ENCODE measurements at places on chromosomes 2 and 18.

DNA sequence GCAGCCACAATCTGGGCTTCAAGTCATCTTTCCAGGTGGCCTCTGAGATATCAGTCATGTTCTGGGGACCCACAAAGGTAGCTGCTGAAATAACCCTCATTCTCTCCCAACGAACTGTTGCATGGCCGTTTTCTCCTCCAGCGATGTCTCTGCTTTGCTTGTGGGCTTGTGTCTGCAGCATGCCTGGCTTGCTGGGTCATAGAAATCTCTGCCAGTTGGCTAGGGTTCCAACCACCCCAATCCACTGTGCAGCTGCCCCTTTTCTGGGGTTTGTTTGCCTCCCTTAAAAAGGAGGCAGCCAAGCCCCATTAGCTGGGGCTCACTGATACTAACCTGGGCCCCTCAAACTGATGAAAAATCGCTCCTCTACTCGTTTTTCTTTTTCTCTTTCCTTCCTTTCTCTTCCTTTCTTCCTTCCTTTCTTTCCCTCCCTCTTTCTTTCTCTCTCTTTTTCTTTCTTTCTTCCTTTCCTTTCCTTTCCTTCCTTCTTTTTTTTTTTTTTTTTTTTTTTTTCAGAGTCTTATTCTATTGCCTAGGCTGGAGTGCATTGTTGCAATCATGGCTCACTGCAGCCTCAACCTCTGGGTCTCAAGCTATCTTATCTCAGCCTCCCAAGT, 680.0 kb downstream of the EPHA4 start:
- no peak for DNase-seq

- DNase-seq, result peak; percentile 3
Measured at GRCh38 chr2:10688921-10689807, 611 bp downstream of the NOL10 start.

GRCh38 chr2:157395811-157396210, 48.1 kb downstream of the CYTIP start:
- DNase-seq, result no peak

DNA sequence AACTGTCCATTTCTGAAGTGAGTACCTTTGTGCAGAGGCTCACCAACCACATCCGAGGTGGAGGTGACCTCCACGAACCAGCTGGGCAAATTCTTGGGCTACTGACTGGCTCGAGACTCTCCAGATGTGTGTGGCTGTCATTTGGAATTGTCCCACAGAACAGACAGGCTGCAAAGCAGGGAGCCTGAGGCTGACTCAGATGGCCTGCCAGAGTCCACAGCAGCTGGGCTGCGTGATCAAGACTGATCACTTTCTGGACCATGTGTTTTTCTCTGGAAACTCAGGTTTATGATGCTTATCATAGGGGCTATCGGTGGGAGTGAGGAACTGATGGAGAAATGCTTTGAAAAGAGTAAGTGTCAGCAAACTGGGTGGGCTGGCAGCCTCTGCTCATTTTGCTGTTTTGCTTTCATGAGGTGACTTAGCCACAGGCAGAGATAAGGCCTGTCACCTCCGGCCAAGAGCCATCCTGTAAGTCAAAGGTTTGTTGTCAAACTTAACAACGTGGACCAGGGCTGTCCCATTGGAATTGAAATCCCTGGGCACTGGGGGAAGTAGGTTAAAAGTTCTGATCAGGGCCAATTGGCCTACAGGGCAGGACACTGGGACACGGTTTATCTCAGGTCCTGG, 120.4 kb downstream of the LIPG start:
- no peak for DNase-seq

DNA sequence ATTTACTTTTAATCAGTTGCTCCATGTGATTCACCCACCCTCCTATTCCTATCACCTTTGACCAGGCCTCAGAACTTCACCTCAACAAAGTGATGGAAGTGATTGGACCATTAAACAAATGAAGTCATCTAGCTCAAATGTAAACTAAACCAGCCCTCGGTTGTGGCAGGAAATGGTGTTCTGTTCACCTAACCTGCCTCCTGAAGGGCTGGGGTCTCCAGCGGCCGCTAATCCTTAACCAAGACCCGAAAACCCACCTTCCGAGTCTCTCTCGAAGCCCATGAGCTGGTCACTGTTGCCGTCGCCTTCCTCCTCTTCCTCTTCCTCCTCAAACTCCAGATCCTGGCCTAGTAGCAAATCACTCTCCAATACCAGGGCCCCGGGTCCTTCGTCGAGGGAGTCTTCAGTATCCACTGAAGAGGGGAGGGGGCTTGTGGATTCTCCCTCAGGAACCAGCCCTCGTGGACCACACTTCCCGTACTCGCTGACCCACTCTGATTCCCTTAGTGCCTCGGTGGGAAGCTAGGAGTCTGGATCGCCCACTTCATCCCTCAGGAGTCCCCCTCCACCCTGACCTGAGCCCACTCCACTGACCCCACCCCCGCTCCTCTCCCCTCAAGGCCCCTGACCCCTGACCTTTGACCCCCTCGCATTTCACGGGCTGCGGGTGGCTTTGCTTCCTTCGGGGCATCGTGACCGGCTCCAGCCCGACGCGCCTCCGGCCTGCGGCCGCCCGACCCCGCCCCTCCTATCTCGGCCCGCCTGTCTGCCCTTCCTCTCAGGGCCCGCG, 503 bp downstream of the ZNF513 start:
- peak; percentile 59 for DNase-seq

GRCh38 chr2:72710418-72711152, 115.2 kb downstream of the EXOC6B start:
- no peak for DNase-seq

GRCh38 chr2:189555232-189555631, 25.4 kb downstream of the SLC40A1 start:
- no peak for DNase-seq
